BE2C (cell line): ENCODE measurements at places on chromosomes 16 and 17.

- peak; percentile 59 for DNase-seq
Observed at GRCh38 chr16:73232555-73233328, 184.8 kb upstream of the ZFHX3 start.

DNA sequence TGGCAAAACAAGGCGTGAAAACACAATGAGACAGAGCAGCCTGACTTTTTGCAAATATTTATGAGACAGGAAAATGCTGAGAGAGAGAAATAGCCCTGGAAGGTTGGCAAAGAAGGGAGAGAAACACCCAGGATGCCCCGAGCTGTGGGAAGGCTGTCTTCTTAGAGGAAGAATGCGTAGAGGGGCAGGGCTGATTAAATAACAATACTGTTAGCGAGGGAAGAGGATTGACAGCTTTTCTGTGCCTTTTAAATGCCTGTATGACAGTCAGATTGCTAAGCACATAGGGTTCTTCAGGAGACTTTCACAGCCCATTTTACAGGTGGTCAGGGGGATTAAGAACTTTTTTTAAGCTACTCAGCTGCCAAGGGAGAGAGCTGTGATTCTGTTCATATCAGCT is 219.2 kb downstream of the SHISA9 start:
- no peak for DNase-seq

DNA sequence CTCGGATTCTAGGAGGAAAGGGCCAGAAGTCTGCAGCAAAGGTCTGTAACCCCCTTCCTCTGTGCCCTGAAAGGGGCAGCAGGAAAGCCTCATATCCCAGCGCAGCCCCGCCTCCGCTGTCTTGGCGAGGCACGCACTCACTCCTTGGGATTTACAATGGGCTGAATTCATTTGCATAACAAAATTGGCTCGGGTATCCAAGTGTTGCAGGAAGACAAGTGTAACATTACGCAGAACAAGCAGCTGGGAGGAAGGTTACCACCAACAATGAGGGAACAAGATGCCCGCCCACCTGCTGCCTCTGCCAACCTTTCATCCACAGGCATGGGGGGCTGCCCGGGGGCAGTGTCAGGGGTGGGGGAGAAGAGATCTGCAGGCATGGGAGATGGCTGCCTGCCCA is 130.4 kb downstream of the MRM1 start:
- no peak for DNase-seq

- no peak for DNase-seq
Observed at GRCh38 chr16:55418586-55418985, 60.4 kb upstream of the MMP2 start.

DNA sequence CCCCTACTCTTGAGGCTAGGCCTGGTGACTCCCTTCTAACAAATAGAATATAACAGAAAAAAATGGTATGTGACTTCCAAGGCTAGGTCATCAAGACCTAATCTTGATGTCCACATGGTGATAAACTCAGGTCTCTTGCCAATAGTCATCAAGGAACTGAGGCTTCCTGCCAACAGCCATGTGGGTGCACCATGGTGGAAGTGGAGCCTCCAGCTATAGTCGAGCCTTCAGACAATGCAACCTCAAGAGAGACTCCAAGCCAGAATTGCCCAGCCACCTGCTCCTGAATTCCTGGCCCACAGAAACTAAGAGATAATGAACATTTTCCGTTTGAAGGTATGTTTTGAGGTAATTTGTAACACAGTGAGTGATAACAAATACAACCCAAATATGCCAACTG is 55.9 kb upstream of the SREBF1 start:
- DNase-seq, result no peak

GRCh38 chr17:8056232-8056975 is 17.5 kb downstream of the ALOX15B start:
- DNase-seq, result no peak

GRCh38 chr17:38676706-38677504 is 2.1 kb upstream of the EPOP start:
- DNase-seq, result peak; percentile 83

DNA sequence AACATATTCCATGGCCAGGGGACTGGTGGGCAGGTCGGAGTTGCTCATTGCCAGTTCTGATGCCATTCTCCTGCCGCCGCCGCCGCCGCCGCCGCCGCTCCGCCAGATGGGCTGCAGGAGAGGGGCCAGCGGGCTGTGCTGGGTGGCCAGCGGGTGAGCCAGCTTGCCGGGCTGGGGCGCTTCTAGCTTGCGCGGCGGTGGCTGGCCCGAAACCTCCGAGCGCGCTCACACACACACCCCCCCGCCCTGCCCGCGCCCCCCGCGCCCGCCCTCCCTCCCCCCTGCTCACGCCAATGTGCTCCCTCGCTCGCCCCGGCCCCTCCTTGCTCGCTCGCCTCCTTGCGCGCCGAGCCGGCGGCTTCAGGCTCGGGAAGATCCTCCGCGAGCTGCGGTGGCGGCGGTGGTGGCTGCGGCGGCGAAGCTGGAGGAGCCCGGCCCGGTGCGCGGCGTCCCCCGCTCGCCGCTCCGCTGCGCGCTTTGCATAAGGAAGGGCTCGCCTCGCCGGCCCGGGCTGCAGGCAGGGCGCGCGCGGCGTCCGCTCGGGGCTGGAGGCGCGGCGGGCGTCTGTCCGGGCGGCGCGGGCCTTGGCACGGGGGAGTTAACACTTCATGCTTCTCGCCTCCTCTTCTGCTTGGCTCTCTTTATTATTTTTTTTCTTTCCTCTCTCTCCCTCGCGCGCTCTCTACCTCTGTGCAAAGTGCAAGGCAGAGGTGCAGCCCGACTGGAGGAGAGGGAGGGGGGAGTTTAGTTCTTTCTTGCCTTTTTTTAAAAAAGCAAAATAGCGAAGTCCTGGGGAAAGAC is 500 bp downstream of the MAF start:
- no peak for DNase-seq

DNA sequence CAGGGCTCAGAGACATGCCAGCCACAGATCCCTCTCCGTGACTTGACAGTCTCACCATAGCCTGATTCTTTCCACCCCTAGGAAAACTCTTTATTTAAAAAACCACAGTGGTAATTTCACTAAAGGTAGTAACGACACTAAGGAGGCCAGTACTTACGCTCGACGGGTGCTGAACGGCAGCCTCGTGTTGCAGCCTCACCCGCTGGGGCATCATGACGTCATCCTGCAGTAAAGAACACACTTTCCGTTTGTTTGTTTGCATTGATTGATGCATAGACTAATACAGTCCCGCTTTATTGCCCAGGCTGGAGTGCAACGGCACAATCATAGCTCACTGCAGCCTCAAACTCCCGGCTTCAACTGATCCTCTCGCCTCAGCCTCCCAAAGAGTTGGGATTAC is 65.1 kb upstream of the METRNL start:
- no peak for DNase-seq

- peak; percentile 92 for DNase-seq
Observed at GRCh38 chr17:40075201-40075941, 12.6 kb downstream of the THRA start.

- DNase-seq, result no peak
Observed at GRCh38 chr17:14621826-14622614, 321.1 kb downstream of the HS3ST3B1 start.

GRCh38 chr16:1045993-1046911 is 26.3 kb upstream of the SSTR5 start:
- no peak for DNase-seq

GRCh38 chr17:47729476-47729875 is 3.6 kb upstream of the TBX21 start:
- DNase-seq, result peak; percentile 1

DNA sequence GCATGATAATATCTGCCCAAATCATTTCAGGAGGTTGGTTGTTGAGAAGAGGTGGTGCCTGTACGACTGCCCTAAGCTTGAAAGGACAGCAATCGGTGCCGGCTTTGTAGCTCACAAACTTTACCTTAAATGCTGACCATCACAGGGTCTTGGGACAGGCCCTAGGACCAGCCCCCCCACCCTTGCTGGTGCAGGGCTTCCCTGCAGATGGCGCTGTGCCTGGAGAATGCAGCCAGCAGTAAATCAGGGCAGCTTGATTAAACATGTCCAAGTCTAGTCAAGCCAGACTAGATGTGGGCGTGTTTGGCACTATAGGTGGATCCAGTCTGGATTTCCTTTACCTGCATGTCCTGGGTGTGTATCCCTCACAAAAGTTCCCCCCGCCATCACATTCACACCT is 135.5 kb upstream of the CRHR1 start:
- DNase-seq, result no peak

GRCh38 chr16:87895641-87896141 is 26.4 kb upstream of the SLC7A5 start:
- no peak for DNase-seq

DNA sequence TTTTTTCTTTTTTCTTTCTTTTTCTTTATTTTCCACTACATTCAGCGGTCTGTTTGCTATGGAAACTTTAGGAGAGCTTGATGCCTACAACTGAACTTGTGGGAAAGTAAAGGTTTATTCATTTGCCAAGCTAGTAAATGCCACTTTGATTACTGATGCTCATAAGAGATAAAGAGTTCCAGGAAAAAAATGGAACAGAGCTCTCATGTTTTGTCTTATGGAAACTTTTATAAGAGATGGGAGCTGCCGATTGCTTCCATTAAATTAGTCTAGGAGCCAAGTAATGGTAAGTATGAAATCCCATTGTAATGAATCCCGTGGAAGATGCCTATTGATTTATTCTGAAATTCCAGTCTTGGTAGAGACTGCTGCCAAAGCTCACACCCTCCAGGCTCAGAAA is 7.1 kb downstream of the ANKFN1 start:
- no peak for DNase-seq

- no peak for DNase-seq
Observed at GRCh38 chr16:66682271-66682670, 14.3 kb downstream of the CMTM4 start.
